AG09309 (cell line): ENCODE measurements at places on chromosomes 11 and 22.
A peak's percentile ranks its signal among the peaks of the same experiment; 100 is the strongest.

DNA sequence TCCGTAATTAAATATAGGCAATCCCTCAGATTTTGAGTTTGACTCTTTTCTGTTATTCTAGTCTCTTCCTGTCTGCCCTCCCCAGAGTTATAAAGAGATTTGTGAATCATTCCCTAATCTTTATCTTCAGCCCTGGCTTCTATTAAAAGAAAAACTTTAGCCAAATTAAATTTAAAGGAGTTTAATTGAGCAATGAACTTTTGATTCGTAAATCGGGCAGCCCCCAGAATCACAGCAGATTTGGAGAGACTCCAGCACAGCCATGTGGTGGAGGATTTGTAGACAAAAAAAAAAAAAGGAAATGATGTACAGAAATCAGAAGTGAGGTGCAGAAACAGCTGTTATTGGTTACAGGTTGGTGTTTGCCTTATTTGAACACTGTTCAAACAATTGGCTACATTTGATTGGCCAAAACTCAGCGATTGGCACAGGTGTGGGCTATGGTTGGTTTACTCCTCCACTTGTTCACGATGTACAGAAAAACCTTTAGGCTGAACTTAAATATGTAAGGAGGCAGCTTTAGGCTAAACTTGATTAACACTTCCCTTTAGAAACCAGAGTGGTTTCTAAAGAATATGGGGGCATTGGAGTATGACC is 2.3 kb upstream of the ALKBH8 start:
- DNase-seq, result no peak

DNA sequence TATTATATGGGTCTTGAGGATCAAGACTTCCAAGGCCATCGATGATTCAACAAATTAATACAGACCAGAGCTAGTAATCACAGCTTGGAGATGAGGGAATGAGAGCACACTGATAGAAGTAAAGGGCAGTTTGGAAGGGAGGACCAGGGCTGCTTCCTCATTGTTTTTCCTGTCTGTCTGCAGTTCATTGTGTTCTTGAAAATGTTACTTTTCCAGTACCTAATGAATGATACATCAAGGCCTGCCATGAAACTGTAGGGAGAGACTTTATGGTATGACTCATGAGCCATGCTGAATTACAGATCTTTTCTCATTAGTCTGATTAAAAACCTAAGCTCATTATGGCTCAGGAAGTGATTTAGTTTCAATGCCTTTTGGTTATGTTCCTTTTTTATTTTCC is 855.6 kb downstream of the KCNA4 start:
- DNase-seq, result no peak

- DNase-seq, result no peak
These were observed 9.6 kb upstream of the CDON start for GRCh38 chr11:126072141-126072741.

- DNase-seq, result no peak
These were observed 79.8 kb upstream of the NCAM1 start for GRCh38 chr11:112881461-112881860.

DNA sequence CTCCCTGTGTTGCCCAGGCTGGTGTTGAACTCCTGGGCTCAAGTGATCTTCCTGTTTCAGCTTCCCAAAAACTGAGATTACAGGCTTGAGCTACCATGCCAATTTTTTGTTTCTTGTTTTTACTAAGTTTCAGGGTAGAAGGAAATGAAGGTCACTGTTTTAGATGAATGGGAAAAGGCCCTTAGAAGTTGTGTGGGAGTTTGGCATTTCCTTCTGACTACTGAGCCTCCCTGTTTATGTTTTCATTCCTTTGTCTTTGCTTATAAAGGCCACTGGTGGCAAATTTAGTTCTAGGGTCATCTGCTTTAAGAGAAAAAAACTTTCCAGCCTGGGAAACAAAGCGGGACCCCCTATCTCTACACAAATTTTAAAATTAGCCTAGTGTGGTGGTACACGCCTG is 22.1 kb downstream of the SRPRA start:
- no peak for DNase-seq

DNA sequence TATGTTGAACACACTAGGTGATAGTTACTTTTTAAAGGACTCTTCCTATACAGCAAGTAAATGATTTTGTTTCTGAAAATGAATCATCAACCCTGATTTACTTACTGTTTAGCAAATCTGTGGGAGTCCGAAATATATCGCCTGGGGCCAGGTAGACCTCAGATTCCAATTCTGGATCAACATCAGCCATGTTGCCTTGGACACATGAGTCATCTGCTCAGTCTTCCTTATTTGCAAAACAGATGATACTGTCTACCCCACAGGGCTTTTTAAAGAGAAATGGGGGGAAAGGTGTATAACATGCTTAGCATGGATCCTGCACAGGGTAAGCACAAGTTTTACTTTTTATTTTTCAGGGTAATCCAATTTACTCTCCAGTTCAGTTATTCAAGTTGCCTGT is 324.2 kb downstream of the TENM4 start:
- no peak for DNase-seq

GRCh38 chr11:22165759-22166513 is 26.9 kb upstream of the ANO5 start:
- DNase-seq, result no peak

DNA sequence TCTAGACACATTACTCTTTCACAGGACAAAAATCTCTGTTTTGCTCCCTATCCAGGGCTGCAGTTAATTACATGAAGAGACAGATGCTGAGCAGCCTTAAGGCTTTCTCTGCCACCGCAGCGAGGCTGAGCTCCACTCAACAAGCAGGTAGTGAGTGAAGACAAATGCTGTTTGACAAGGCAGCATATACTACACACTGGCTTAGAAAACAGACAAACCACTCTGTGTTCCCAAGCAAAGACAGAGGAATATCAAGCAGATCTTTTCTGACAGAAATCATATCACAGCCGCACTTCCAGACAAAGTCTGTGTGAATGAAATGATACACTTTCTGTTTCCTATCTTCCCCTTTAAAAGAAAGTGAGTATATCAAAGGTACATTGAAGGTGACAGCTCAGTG is 368.1 kb downstream of the DCDC1 start:
- DNase-seq, result no peak

GRCh38 chr11:78213526-78214330 is 25.0 kb downstream of the USP35 start:
- DNase-seq, result no peak

GRCh38 chr11:107951155-107951554 is 22.9 kb downstream of the RAB39A start:
- DNase-seq, result no peak

- DNase-seq, result no peak
These were observed 40.6 kb downstream of the MUC6 start for GRCh38 chr11:995752-996420.

- DNase-seq, result peak; percentile 29
These were observed 22.7 kb upstream of the OR4B1 start for GRCh38 chr11:48193876-48194275.

DNA sequence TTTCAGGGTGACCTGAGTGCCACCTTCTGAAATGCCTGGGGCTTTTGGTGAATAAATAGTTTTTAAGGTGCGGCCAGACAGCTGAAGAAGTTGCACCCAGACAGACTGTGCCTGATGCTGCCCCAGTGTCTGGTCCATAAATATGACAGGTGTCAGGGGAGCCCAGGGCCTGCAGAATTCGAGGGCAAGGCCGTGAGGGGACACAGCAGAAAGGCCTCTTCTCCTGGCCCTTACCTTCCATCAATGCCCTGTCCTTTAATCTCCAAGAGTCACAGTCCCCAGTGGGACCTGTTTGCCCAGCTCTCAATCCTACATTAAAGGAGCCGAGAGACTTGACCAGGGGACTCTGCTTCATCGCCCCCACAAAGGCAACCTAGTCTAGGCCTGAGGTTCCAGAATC is 45.7 kb downstream of the NAT10 start:
- DNase-seq, result no peak

DNA sequence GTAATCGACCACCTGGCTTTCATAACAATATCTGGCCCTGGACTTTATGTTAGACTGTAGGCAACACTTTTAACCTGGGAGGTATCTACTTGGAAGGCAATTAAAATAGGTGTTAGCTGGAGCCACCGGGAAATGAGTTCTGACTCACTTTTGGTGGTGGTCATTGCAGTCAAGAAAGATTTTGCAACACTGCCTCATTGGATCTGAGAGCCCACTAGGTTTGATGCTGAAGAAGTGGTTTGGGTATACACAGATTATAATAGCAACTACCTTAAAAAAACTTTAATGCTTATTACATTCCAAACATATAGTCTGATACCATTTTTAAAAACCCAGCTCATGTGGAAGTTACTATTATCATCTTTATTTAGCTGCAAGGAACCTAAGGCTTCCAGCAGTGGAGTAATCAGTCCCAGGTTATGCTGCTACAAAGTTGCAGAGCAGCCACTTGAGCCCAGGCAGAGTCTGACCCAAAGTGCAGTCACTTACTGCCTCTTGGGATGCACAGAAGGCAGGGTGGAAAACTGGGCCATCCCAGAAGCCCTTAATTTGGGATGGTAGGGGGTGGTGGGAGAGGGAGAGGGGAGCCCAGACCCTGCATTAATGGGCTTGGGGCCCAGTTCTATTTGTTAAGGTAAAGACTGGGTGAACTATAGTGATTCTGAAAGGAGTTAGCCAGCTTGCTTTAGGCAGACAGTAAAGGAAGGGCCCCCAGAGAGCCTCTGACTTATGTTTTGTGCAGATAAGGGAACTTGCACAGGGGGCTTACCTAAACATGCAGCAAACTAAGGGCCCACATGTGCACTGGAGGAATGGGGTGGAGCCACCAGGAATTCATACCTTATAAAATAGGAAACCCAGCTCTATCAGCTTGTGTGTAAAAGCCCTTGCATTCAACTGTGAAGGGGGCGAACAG is 149.4 kb downstream of the SNX19 start:
- DNase-seq, result no peak

- no peak for DNase-seq
These were observed 17.4 kb downstream of the ATP5MG start for GRCh38 chr11:118418766-118419165.

GRCh38 chr11:62922653-62923431 is 1.7 kb upstream of the CHRM1 start:
- DNase-seq, result no peak

DNA sequence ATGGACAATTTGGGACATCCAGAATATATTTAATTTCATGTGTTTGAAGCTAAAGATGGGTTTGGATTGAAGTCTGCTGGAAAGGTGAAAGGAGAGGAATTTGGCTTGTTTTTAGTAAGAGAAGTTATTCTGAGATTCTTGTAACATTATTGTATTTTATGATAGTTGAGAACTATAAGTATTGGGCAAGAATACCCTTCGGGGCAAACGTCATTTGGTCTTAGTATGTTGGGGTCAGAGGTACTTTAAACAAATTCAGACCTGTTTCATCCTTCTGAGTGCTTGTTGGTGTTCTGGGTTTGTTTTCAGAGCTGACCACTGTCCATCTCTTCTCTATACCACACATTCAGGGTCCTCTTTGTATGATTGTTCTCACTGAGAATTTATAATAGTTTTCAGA is 19.5 kb downstream of the PANX1 start:
- DNase-seq, result no peak

DNA sequence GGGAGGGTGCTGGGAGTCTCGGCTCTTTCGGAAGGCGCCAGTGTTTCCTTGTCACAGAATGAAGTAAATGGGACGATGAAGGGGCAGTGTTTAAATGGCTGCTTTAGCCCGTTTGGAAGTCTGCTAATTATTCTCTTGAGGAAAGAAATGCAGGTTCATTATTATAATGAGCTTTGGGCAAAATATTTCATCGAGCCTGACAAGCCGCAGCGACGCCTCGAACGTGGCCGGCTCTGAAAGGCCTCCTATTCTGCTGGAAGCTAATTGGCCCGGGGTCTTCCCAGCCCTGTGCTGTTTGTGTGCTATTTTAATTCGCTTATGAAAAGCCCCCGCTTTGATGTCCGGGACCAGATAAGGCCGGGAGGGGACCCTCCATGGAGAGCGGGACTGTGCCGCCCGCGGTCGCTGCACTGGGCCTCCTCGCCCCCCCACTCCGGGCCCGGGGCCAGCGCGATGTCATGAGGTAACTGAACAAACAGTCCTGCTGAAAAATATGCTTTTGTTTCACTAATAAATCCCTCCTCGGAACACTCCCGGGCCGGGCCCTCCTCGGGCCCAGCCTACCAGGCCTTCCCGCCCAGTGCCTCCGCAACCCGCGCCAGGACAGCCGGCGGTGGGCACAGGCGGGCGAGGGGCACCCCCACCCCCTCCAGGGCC is 78.4 kb downstream of the CDKN1C start:
- no peak for DNase-seq

DNA sequence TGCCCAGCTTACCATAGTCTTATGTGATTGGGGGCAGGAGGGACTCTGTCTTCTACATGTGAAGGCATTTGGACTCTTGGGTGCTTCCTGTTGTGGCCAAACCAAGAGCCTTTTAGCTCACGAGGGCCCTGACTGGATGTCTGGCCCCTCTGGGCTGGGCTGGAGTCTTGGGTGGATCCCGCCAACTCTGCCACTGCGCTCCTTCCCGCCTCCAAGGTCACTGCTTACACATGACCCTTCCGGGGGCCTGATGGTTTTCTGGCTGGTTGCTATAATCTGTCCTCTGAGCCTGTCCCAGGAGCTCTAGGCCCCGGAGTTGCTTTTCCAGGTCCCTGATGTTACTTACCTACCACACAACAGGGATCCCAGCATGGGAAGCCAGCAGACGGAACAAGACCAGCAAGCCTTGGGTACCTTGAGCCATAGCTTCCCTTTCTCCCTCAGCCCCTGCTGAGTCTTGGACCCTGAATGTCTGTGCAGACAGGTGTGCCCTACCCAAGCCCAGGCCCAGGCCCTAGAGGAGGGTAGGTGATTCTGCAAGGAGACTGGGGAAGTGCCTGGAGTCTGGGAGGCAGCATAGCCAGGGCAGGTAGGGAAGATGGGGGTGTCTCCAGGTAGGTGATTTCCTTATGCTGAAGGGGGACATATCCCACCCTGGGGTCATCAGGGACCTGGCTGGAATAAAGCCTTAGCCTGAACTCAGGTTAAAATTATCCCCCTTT is 100.3 kb downstream of the TSPAN18 start:
- DNase-seq, result no peak

- no peak for DNase-seq
These were observed 36.2 kb upstream of the FGF3 start for GRCh38 chr11:69855421-69855820.

- DNase-seq, result no peak
These were observed 28.3 kb upstream of the PARVB start for GRCh38 chr22:43995798-43996169.

GRCh38 chr11:128424271-128424711 is 163.1 kb downstream of the ETS1 start:
- no peak for DNase-seq

GRCh38 chr22:23984430-23984829 is 4.5 kb downstream of the GSTT2 start:
- no peak for DNase-seq

- DNase-seq, result peak; percentile 42
These were observed 3.2 kb upstream of the STK33 start for GRCh38 chr11:8597182-8597581.
